Aorta (tissue), 5 donors: ENCODE measurements at places on chromosomes 4 and X. TPM values are rescaled to one million over a fixed set of nuclear protein-coding genes. Genes with fewer than 3 reads are reported as not detected.
A peak's percentile ranks its signal among the peaks of the same experiment; 100 is the strongest.

Gene GPR101
- not detected for polyA plus RNA-seq

Gene SYN1
- polyA plus RNA-seq = 0.90 TPM

Gene MAGEA11
- not detected for polyA plus RNA-seq

Gene FHDC1
- polyA plus RNA-seq = 1.4 TPM

Gene GIMD1
- polyA plus RNA-seq = not detected

Gene IL21
- not detected for polyA plus RNA-seq

Gene KCND1
- 0.88 TPM for polyA plus RNA-seq

Gene ZAR1
- polyA plus RNA-seq = not detected

Gene GPR50
- polyA plus RNA-seq = 0.18 TPM

DNA sequence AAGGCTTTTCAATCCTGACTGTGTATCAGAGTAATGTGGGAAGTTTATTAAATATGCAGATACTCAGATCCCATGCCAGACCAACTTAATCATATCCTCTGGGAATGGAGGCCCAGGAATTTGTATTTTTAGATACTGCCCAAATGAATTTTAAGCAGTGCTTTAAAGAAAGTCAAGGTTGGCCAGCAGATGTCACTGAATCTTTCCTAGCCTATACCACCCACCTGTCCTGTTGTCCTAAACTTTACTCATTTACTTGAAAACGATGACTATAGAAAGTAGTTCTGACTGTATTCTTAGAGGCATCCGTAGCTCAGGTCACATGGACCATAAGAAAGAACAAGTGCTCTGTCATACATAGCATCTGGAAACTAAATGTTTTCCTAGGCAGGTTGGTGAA lies 79.9 kb downstream of the AMOT start:
- DNase-seq = no peak
- no peaks in the 10 kb centered on the region for H3K27me3 ChIP-seq
- no peak overlapping the region for H3K27ac ChIP-seq

- H3K4me1 ChIP-seq = no peaks in the 10 kb centered on the region
- peaks cover 11% of the 10 kb centered on the region for H3K36me3 ChIP-seq
- no peak overlapping the region for H3K27ac ChIP-seq
- no peaks in the 10 kb centered on the region for H3K27me3 ChIP-seq
- no peak overlapping the region for H3K4me3 ChIP-seq
These were observed 46.1 kb downstream of the JADE1 start for GRCh38 chr4:128855621-128856020.

DNA sequence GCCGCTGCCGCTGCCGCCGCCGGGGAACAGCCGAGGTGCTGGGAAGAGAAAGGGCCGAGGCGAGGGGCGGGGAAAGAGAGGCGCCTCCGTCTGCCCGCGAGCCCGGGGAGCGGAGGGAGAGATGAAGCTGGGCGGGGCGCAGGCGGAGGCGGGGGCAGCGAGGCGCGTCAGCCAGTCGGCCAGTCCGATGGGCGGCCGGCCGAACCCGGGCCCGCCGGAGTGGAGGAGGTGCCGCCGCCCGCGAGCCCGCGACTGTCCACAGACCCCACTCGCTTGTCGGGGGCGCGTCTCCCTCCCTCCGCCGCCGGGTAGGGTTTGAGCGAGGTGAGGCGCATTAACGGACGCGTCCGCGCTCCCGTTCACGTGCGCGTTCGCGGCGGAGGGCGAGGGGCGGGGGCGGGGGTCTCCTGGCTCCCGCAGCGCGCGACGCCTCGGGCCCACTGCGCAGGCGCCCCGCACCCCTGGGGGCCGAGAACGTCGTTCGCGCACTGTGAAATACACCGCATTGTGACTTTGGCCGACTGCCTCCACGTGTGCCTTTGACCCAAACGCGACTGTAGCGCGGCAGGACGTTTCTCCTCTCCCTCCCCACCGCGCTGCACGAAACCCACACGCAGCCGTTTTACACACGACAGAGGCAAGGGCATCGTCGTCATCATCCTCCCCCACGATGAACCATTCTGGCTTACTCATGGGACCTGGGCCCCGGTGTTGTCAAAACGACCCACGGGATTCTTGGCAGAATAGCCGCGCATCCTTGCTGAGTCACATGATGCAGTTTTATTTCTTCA lies at the start of gene NUDT11:
TSS of gene NUDT11 (minus strand) at position 92 of the 791 bp plus-strand sequence. CDS start 148 bp downstream, outside the sequence.
- no peak within 1 kb of the TSS for H3K27ac ChIP-seq
- no peaks in the 10 kb centered on the region for H3K4me1 ChIP-seq
- no peaks in the 10 kb centered on the region for H3K36me3 ChIP-seq

DNA sequence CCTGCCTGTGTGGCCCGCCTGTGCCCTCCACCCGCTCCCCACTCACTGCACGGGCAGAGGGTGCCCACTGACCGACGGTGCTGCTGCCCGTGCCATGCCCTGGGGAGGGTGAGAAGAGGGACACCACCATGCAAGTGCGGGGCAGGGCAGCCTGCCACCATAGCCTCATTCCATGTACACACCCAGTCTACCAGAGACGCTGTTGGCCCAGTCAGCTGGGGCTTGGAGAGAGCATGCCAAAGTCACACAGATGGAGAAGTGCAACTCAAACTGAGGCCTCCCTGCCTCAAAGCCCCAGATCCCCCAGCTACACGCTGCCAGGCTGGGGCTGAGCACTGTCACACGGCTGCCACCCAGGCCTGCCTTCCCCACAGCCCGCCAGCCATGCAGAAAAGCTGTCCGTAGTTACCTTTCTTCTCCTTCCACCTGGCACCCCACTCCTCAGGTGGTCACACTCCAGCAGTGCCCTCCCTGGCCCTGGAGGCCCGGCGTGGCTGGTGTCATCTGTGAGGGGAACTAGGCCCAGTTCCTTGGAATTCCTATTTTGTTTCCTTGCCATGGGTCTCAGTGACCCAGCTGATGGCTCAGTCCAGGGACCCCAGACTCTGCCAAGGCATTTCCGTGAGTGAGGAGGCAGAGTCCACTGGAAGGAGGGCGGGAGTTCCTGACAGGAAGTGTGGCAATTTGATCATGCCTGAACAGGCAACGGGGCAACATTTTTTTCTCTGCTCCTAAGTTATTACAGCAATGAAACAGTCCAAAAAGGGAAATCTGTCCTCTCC lies at the start of gene SLC2A9:
TSS of gene SLC2A9 (minus strand) at position 627 of the 782 bp plus-strand sequence. CDS start at position 559, 68 bp downstream.
- peak; percentile 75 for DNase-seq
- peak within 1 kb of the TSS; percentile 23 for H3K27ac ChIP-seq
- H3K27me3 ChIP-seq = no peaks in the 10 kb centered on the region

GRCh38 chr4:108651014-108651791 lies 804 bp downstream of the OSTC start:
- no peaks in the 10 kb centered on the region for H3K36me3 ChIP-seq
- H3K4me1 ChIP-seq = no peaks in the 10 kb centered on the region
- peak overlapping the region; percentile 95 for H3K4me3 ChIP-seq
- no peak for DNase-seq

GRCh38 chrX:1584237-1585011 lies 7.0 kb upstream of the AKAP17A start:
- H3K27me3 ChIP-seq = no peaks in the 10 kb centered on the region
- no peaks in the 10 kb centered on the region for H3K4me1 ChIP-seq
- no peak overlapping the region for H3K4me3 ChIP-seq
- no peak overlapping the region for H3K27ac ChIP-seq
- H3K36me3 ChIP-seq = no peaks in the 10 kb centered on the region
- no peak for DNase-seq

DNA sequence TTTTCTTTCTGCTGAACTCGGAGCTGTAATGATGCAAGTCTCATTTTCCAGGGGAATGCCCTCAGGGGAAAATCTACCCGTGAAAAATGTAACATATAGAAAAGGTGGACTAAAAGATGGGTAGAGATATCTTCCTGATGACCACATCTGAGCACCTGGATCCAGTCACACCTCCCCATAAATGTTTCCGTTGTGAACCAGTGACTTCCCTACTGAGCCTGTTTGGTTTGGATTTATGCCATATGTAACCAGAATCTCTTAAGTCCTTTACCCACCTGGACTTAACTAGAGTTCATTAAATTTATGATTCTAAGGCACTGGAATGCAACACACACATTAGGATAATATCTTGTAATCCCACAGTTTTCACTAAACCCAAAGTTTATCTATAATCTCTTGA lies 171.1 kb downstream of the ZNF330 start:
- no peaks in the 10 kb centered on the region for H3K27me3 ChIP-seq
- H3K36me3 ChIP-seq = no peaks in the 10 kb centered on the region

DNA sequence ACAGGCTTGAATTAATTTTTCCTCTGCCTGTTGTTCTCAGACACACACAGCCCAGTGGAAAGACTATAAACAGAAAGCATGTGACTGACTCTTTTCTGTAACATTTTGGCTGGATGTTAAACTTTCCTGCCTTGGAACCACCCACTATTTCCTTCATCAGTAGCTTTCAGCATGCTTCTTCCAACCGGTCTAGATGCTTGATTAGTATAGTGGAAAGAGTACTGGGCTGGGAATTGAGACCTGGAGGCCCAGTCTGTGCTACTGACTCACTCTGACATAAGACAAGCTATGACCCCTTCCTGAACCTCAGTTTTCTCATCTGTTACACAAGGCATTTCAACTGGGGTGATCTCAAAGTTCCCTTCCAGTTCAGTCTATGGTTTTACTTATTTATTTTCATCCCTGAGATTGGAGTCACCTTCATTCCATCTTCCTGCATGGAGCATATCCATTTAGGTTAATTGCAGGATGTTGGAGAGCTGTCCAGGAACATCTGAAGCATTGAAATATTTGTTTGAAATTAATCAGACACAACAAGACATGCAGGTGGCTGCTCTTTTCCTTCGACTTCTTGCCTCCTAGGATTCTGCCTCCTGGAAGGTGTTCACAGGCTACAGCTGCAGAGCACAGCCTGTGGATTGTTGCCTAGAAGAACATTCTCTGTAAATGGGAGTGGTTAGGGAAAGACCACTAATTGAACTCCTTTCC lies 173.4 kb downstream of the RTL9 start:
- H3K27me3 ChIP-seq = no peaks in the 10 kb centered on the region
- no peak for DNase-seq
- no peak overlapping the region for H3K27ac ChIP-seq
- no peaks in the 10 kb centered on the region for H3K4me1 ChIP-seq
- H3K36me3 ChIP-seq = no peaks in the 10 kb centered on the region

DNA sequence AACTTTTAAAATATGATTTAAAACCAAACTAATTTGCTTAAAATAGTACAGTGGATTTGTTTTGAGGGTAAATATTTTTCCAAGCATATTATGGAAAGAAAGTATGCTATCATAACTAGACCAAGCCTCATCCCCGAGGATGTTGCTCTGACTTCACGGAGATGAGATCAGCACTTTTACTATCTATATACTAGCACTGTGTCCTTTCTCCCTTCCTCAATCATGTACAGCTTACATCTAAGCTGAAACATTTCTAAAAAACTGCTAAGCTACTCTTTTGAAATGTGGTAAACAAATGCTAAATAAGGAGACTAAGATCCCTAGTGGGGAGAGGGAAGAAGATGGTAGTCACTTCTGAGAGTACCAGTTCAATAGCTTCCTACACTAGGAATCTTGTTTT lies 23.8 kb downstream of the AMMECR1 start:
- H3K27me3 ChIP-seq = no peaks in the 10 kb centered on the region
- H3K4me3 ChIP-seq = no peak overlapping the region
- H3K4me1 ChIP-seq = no peaks in the 10 kb centered on the region
- DNase-seq = no peak

GRCh38 chr4:86816501-86817273 lies 32.5 kb downstream of the SLC10A6 start:
- no peaks in the 10 kb centered on the region for H3K27me3 ChIP-seq
- no peak for DNase-seq
- no peaks in the 10 kb centered on the region for H3K4me1 ChIP-seq
- H3K4me3 ChIP-seq = no peak overlapping the region

GRCh38 chr4:128635141-128635954 lies 174.2 kb upstream of the JADE1 start:
- H3K36me3 ChIP-seq = no peaks in the 10 kb centered on the region
- H3K4me3 ChIP-seq = no peak overlapping the region
- peaks cover 3% of the 10 kb centered on the region for H3K4me1 ChIP-seq
- no peak overlapping the region for H3K27ac ChIP-seq
- DNase-seq = no peak

DNA sequence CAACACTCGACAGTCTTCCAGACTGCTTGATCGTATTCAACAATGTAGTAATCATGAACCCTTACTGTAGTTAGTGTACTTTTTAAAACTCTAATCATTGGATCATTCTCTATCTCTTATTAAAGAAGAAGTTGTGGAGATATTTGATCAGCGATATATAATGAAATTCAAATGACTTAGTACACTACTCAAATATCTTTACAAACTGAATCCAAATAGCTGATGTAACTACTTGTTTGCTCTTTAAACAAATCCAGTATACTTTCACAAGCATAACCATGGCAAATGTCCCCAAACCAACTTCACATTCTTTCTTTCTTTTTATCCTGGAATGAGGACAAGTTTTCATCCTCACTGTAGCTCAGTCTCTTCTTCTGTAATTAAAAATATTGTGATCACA lies 1569.9 kb upstream of the ADGRL3 start:
- no peaks in the 10 kb centered on the region for H3K27me3 ChIP-seq
- no peaks in the 10 kb centered on the region for H3K36me3 ChIP-seq
- H3K27ac ChIP-seq = no peak overlapping the region
- H3K4me1 ChIP-seq = no peaks in the 10 kb centered on the region

- no peak overlapping the region for H3K27ac ChIP-seq
- no peak for DNase-seq
- no peaks in the 10 kb centered on the region for H3K4me1 ChIP-seq
- no peaks in the 10 kb centered on the region for H3K27me3 ChIP-seq
These were observed 1.3 kb downstream of the NKRF start for GRCh38 chrX:119604766-119605463.
